ENCODE measurements at places on chromosomes 1 and 21. TPM values are rescaled to one million over a fixed set of nuclear protein-coding genes. Genes with fewer than 3 reads are reported as not detected.

DYNLT5 gene
- 15.1 TPM for total RNA-seq

RPS27 gene
- 2,372 TPM for total RNA-seq

DNA sequence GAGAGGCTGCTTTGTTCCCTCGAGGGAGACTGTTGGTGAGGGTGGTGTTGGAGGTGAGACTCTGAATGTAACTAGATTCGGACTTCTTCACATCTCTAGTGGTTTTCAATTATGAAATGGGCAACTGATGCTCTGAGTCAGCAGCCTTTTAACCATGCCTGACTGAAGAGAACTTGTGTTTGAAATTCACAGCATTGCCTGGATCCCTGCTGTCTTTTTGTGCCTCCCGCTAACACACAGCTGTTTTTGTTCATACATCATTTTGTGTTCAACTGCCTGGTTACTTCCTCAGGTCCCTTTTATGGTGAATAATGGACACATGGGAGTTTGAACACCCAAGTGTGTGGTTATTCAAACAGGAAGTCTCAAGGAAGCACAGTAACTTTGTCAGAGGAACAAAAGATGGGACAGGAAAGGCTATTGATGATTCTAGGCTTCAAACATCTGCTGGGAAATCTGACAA lies 16.8 kb downstream of the LAMC1 start:
- DNase-seq: peak; percentile 43

- DNase-seq: no peak
Observed at GRCh38 chr1:48570568-48570967, 98.6 kb upstream of the SPATA6 start.

GRCh38 chr1:159755451-159756007 lies 25.2 kb upstream of the DUSP23 start:
- DNase-seq: peak; percentile 37

CHI3L2 gene
- total RNA-seq: 0.54 TPM

DNA sequence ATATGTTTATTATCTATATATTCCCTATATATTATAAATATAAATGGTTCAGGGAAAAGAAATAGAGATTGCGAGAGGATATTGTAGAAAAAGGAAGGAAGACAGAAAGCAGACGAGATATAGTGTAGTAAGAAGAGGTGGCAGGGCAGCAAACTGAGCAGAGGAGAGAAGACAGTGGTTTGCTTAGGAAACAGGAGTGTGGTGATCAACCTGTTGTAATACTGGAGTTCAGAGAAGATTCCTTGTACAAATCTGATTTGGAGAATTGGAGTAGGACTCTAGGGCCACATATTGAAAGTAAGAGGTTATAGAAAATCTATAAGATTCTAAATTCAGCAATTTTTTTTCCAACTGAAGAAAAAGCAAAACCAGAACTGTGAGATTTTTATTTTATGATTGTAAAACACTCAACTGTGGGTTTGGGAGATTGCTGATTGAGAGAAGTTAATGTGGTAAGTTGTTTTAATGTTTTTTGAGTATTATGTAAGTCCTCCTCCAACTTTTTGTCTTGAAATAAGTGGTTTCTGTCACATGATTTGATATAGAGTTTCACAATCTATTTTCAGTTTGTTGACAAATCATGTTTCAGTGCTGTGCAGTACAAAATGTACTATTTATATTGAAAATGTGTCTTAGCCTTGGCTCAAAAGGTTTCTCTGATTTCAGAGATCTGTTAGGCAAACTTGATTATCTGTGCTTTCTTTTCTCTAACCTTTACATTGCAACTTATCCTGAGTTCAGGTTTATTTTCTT lies 9.6 kb upstream of the AMY2B start:
- no peak for DNase-seq

- DNase-seq: no peak
Observed at GRCh38 chr1:215192306-215192705, 109.8 kb downstream of the KCNK2 start.

PLA2G2D gene
- under 0.01 TPM for total RNA-seq

DNA sequence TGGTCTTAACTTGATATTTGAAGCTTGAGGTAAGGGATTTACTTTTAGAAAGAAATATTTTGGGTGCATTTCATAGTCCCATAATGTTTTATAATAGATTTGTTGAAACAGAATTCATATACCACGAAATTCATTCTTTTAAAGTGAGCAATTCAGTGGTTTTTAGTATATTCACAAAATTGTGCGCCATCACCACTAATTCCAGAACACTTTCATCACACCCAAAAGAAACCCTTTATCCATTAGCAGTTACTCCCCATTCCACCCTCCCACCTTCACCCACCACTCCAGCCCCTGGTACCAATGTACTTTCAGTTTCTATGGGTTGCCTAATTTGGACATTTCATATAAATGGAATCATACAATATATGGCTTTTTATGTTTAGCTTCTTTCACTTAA lies 38.9 kb upstream of the DMRTB1 start:
- DNase-seq: no peak

GNG12 gene
- under 0.01 TPM for total RNA-seq

SPATA46 gene
- not detected for total RNA-seq

GRCh38 chr1:53398091-53398490 lies 61.1 kb upstream of the DMRTB1 start:
- DNase-seq: no peak

DNA sequence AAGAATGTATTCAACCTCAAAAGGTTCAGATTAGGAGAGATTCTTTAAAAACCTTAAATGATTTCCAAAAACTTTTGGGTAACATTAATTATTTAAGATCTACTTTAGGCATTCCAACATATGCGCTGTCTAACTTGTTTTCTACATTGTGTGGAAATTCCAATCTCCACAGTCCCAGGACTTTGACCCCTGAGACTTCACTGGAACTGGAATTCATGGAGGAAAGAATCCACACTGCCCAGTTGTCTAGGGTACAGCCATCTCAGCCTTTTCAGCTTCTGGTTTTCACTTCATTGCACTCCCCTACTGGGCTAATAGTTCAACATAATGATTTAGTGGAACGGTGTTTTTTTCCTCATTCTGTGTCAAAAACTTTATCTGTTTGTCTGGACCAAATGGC lies 161.5 kb downstream of the IER5 start:
- no peak for DNase-seq

COL8A2 gene
- 0.81 TPM for total RNA-seq

LCE2A gene
- total RNA-seq: not detected

DNA sequence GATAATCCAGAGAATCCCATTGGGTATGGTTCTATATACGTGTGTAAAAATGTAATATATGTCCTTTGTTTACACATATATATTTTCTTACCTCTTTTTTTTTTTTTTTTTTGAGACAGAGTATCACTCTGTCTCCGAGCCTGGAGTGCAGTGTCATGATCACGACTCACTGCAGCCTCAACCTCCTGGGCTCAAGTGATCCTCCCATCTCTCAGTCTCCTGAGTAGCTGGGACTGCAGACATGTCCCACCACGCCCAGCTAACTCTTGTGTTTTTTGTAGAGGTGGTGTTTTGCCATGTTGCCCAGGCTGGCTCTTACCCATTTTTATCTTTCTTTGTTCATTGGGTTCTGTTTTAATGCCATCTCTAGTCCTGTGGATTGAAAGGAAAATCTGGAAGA lies 59.5 kb downstream of the ZBTB17 start:
- no peak for DNase-seq

- no peak for DNase-seq
Observed at GRCh38 chr1:68453060-68453670, 3.4 kb upstream of the RPE65 start.

DNA sequence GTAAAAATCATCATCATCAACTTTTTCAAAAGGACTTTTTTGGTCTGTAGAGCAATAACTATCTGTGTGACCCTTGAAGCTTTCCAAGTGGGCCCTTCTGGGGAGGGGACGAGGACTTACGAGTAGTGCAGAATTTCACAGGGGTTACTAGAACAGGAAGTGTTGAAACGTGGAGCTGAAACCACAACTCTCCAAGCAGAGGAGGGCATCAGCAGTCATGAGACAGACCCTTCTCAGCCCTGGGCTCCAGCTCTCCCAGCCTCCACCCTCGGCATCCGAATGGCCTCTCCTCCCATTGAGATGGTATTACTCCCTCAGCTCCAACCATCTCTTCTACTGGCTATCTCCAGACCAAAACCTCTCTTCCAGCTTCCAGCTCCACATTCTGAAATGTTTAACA lies 3.6 kb downstream of the FAM89A start:
- DNase-seq: no peak

Data from hematopoietic multipotent progenitor cell (in vitro differentiated cells).